HuH-7 (cell line): ENCODE measurements at places on chromosomes 1 and 21.
A peak's percentile ranks its signal among the peaks of the same experiment; 100 is the strongest.

DNA sequence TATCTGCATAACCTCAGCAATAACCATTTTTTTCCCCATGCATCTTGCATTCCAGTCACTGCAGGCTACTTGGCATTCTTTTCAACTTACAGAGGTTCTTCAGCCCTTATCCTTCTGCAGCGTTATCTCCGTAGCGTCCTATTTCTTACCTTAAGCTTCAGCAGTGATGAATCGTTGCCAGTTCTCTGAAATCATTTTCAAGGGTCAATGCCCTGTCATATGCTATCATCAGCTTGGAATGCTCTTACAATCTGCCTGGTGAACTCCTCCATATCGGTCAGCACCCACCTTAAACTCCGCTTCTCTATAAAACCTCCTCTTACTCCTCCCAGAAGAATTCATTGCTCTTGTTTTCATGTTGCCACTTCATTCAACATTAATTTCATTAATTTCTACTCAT is 105.1 kb upstream of the DPH5 start:
- DNase-seq: no peak

DNA sequence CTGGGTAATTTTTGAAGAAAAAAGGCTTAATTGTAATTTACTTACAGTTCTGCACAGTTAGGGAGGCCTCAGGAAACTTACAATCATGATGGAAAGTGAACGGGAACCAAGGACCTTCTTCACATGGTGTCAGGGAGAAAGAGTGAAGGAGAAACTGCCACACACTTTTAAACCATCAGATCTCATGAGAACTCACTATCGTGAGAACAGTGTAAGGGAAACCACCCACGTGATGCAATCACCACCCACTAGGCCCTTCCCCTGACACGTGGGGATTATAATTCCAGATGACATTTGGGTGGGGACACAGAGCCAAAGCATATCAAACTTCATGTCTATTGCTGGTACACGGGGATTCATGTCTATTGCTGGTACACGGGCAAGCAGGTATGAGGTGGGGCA is 5.3 kb upstream of the SFT2D2 start:
- no peak for DNase-seq

DNA sequence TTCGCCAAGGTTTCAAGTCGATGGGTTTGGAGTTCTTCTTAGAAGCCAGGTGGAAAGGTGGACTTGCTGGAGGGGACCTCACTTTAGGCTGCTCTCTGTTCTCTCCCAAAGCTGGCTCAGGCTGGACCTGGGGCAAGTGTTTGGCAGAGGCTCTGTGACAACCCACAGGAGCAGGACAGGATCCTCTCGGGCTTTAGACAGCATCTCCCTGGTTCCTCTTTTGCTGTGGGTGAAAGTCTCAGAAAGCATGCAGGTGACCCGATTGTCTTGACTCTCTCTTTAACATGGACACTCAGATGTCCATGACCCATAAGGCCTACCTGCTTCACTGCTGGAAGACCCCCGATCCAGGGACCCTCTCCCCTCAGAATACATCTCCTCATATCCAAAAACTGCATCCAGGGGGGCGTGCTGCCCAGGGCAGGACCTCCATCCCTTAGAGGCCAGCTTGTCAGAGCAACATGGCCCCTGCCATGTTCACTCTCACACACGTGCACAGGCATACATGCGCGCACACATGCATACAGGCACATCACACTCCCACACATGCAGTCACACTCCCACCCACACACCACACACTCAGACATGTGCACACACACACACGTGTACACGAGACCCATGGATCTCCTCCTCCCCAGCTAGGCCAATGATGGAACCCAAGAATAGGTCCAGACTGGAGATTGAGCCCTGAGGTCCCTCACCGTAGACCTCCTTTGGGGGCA is 21.3 kb downstream of the MRPL37 start:
- DNase-seq: no peak

GRCh38 chr1:48227165-48228013 is 4.9 kb downstream of the SLC5A9 start:
- no peak for DNase-seq

DNA sequence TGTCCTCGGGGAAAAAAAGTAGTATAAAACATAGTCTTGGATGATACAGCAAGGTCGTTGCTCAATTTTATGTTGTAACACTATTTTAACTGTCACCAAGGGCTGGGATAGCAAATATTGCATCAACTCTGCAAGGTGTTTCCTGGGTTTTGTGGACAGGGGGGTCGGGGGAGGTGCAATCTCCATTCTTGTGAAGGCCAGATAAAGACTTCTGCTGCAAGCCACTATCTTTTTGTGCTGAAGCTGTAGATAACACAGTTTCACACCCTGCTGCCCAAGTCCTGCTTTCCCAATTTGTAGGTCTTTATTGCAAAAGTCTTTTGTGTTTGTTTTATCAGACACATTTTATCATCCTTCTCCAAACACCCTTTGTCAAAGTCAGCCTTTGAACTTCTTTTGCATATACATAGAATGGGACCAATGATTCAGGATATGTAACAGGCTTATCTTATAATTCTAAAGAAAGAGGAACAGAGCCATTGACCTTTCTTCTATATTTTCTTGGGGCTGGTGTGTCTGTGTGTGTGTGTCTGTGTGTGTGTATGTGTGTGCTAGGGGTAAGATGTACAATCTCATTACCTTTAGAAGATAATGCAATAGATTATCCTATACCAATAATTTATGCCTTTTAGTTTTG is 140.6 kb downstream of the RUNX1 start:
- peak; percentile 32 for DNase-seq

DNA sequence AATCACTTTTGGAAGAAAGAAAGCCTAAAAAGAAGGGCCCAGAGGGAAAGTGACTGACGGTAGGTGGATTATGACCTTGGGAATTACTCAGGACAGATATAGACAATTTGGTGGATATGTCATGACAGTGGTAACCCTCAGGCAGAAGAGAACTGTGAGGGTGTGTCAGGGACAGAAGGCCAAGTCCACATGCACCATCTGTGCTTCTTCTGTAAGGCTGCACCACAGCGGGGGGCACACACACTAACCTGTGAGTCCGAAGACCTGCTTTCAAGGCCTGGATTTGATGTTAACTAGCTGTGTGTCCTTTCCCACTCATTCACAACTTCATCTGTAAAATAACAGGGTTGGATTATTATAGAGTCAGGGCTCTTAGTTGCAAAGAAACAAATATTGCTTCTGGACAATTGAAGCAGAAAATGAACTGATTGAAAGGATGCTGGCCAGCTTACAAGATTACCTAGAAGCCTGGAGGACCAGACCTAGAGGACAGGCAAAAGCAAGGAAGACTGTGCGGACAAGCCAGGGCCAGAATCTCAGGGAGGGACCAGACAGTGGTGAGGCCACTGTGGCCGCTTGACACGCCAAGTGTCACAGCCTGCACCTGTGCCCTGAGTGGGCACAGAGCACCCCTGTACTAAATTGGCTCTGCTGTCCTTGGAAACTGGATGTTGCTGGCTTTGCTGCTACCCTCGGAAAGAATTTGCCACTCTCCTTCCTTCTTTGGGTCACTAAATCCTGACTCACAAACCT is 34.7 kb upstream of the USP24 start:
- no peak for DNase-seq

- DNase-seq: no peak
These were observed 1.2 kb downstream of the LRIG2 start for GRCh38 chr1:113074237-113074636.
